A673 (cell line): ENCODE measurements at places on chromosomes 7 and 10. TPM values are rescaled to one million over a fixed set of nuclear protein-coding genes. Genes with fewer than 3 reads are reported as not detected.

Gene MYL10
- 0.30 TPM in 1 of 2 replicates, not detected in the other for total RNA-seq

Gene SLC16A9
- 2.9 and 3.0 TPM in 2 replicates for total RNA-seq

Gene ETV1
- total RNA-seq, result 60.1 and 84.1 TPM in 2 replicates

Gene TBL2
- total RNA-seq, result 48.9 and 51.9 TPM in 2 replicates

- H3K27me3 ChIP-seq, result peaks cover 21% of the 10 kb centered on the region
- no peaks in the 10 kb centered on the region for H3K4me1 ChIP-seq
- H3K27ac ChIP-seq, result no peak overlapping the region
- no peak for DNase-seq
- H3K4me3 ChIP-seq, result no peak overlapping the region
Measured at GRCh38 chr7:2978408-2978807, 65.3 kb downstream of the CARD11 start.

- peaks cover 12% of the 10 kb centered on the region for H3K4me1 ChIP-seq
- no peak overlapping the region for H3K27ac ChIP-seq
- H3K4me3 ChIP-seq, result no peak overlapping the region
- peak; percentile 22 for DNase-seq
Measured at GRCh38 chr7:90520484-90520883, 51.0 kb downstream of the PTTG1IP2 start.
